ENCODE measurements at places on chromosomes 13 and 19.

GRCh38 chr19:7461841-7462629 lies 26.8 kb downstream of the PEX11G start:
- DNase-seq = no peak

GRCh38 chr13:94548821-94549231 lies 47.1 kb downstream of the TGDS start:
- no peak for DNase-seq

GRCh38 chr13:94020426-94020825 lies 459.1 kb downstream of the DCT start:
- DNase-seq = no peak

- DNase-seq = no peak
These were observed 114.5 kb downstream of the KCNRG start for GRCh38 chr13:50129706-50130122.

GRCh38 chr13:97272526-97272925 lies 50.4 kb downstream of the MBNL2 start:
- no peak for DNase-seq

DNA sequence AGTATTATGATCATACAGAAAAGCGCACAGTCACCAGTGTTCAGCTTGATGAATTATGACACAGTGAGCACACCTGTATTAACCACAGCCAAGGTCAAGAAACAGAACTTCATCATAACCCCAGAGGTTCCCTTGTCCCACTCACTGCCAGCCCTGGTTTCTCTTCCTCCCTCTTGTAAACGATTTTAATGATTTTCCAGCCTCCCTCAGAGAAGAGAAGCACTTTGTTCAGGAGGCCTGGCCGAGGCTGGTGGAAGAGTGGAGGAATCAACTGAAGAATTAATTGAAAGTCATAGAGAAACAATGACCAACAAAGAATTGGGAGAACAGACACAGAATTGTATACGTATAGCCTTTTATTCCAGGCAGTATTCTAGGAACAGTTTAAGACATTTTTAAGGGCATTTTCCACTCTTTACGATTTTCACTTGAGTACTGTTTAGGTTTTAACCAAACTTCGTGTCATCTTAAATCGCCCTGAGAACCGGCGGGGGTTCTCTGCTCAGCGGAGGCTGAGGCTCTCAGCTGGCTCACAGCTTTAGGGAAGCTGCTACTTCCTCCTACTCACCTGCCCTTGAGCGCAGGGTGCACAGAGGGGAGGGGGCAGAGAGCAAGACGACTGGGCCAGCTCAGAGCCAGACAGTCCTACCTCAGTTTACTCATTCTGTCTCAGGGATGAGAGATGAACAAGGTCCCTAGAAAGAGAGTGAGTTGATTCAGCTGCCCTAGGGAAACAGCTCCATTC lies 108.6 kb downstream of the AKAP11 start:
- no peak for DNase-seq

DNA sequence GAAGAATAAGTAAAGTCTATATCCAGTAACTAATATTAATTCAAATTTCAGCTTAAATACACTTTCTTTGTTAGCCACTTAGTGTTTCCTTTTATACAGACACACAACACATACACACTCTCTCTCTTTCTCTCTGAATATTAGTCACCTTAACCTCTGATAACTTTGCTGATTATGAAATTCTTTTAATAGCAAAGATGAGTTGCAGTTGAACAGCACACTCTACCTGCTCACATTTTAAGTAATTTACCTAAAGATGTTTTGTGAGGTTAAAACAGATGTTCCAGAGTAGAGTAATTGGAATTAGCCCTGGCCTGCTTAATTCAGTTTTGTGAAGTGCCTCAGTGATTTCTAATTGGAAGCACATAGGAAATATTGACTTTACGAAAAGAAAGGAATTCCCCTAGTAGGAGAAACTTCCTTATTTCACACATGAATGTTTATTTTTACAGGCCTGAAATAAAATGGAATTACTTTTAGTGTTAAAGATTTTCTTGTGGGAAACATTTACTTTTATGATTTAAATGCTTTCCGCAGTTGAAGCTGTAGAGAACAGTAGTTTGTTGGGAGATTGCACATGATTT lies 184.3 kb downstream of the MYO16 start:
- no peak for DNase-seq

DNA sequence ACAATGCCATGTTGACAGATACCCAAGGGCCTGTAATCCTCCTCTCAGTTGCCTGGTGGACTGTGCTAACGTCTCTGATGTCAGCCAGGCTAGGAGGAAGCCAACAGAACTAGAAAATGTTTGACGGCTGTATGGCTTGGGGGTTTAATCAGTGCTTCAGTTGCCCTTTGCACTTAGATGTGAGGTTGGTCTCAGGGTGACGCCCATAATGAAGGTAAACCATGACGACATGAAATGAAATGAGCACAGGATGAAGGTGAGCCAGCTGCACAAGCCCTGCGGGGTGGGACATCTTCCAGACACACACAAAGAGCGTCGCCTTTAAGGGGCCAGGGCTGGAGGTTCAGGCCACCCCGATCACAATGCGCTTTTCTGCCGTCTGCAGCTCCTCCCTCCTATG lies 127.2 kb downstream of the CRYL1 start:
- DNase-seq = no peak

- no peak for DNase-seq
These were observed 15.6 kb downstream of the EMP3 start for GRCh38 chr19:48340995-48341394.

DNA sequence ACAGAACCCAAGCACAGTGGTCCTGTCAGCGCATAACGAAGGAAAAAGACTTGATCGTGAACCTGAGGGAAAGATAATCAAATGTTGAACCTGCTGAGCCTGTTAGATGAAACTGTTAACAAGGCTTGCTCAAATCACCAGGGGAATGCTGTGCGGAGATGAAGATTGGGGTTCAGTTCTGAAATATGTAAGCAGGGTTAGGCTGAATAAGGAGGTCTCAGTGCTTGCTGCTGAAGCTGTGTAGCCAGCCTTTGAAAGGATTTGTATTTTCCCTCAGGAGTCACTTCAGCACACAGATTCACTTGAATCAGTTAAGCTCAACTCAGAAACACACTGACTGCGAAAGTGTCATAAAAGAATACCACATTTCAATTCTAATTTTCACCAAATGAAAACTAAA lies 793.5 kb downstream of the OLFM4 start:
- no peak for DNase-seq

- no peak for DNase-seq
These were observed 3.8 kb downstream of the ZNF784 start for GRCh38 chr19:55620410-55621204.

DNA sequence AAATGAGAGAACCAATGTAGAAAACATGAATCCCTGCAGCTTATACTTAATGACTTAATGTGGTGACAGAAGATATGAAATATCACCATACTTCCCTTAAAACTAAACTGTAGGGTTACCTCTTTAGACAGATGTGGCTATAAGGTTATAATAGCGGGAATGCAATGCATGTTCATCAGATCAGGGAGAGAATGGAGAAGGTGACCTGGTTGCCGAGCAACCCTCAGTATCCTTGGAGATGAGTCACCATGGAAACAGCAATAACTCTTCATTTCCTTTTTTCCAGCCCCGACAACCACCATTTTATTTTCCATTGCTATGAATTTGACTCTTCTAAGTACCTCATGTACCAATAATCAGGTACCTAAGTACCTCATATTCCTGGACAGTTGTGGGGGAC lies 28.0 kb upstream of the ZNF835 start:
- DNase-seq = no peak

GRCh38 chr19:41537789-41538188 lies 38.2 kb upstream of the CEACAM21 start:
- no peak for DNase-seq

- no peak for DNase-seq
These were observed 7.2 kb downstream of the ERFL start for GRCh38 chr19:41920882-41921576.

- peak; percentile 50 for DNase-seq
These were observed 65.6 kb downstream of the CELF5 start for GRCh38 chr19:3289971-3290569.

GRCh38 chr13:27446986-27447583 lies 3.3 kb downstream of the MTIF3 start:
- no peak for DNase-seq

DNA sequence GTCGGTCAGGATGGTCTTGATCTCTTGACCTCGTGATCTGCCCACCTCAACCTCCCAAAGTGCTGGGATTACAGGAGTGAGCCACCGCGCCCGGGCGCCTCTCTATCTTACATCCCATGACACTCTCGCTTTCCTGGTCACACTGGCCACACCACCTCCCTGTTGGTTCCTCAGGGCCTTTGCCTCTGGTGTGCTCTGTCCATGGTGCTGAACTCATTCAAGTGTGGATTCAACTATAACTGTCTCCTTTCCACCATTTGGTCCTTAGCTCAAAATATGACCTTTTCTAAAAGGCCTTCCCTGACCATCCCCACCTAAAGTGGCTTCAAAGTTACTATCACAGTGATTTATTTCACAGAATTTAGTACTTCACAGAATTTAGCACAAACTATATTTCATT lies 3.7 kb upstream of the SMIM17 start:
- no peak for DNase-seq

GRCh38 chr19:17075864-17076542 lies 426 bp downstream of the MYO9B start:
- DNase-seq = no peak

- DNase-seq = no peak
These were observed 14.6 kb upstream of the KCNN1 start for GRCh38 chr19:17951990-17952976.

DNA sequence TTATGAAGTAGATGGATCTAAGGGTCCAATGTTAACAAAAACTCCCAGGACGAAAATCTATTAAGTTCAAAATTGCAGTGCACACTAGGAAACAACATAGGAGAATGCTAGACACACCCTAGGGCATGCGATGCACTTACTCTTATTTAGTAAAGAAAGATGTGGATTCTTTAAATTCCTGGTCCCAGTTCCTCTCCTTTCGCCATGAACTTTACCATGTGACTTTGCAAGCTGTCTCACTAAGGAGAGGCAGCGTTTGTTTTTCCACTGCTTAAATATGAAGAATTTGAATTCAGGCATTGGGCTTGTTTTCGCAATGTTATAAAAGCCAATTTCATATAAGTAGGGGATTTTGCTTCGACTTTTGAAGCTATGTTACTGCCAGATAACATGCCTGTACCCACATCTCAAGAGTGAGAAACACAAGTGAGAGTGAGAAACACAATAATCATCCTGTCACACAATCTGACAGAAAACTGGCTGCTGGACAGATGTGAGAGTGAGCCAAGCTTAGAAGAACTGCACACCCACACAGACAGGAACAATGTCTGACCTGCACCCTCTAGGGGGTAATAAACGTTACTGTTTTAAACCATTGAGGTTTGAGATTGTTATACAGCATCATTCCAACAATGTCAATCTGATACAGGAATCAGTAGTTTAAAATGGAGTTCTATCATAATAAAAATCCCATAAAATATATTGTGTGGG lies 1308.4 kb downstream of the SLITRK5 start:
- no peak for DNase-seq

DNA sequence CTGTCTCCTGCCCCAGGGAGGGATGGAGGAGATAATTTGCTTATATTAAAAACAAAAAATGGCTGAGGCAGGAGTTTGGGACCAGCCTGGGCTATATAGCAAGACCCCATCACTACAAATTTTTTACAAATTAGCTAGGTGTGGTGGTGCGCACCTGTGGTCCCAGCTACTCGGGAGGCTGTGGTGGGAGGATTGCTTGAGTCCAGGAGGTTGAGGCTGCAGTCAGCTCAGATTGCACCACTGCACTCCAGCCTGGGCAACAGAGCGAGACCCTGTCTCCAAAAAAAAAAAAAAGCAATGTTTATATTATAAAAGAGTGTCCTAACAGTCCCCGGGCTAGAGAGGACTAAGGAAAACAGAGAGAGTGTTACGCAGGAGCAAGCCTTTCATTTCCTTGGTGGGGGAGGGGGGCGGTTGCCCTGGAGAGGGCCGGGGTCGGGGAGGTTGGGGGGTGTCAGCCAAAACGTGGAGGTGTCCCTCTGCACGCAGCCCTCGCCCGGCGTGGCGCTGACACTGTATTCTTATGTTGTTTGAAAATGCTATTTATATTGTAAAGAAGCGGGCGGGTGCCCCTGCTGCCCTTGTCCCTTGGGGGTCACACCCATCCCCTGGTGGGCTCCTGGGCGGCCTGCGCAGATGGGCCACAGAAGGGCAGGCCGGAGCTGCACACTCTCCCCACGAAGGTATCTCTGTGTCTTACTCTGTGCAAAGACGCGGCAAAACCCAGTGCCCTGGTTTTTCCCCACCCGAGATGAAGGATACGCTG lies 184.0 kb downstream of the KDM4B start:
- no peak for DNase-seq

DNA sequence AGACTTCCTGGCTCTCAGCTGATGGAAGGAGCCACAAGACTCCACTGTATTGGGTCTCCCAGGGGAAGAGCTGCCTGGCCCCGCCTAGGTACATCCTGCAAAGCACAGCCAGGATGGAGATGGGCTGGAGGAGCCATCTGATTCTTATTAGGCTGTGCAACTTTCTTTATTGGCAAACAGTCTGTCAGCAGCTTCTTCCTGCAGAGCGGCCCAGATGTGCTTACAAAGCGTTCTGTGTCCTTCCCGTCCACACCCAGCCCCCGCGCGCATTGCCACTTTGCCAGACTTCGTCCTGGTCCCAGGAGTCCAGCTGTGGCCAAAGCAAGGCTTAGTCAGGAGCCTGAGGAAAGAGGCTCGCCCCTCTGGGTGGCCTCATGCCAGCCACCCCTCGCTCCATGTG lies 409.3 kb downstream of the ZNF536 start:
- DNase-seq = no peak

DNA sequence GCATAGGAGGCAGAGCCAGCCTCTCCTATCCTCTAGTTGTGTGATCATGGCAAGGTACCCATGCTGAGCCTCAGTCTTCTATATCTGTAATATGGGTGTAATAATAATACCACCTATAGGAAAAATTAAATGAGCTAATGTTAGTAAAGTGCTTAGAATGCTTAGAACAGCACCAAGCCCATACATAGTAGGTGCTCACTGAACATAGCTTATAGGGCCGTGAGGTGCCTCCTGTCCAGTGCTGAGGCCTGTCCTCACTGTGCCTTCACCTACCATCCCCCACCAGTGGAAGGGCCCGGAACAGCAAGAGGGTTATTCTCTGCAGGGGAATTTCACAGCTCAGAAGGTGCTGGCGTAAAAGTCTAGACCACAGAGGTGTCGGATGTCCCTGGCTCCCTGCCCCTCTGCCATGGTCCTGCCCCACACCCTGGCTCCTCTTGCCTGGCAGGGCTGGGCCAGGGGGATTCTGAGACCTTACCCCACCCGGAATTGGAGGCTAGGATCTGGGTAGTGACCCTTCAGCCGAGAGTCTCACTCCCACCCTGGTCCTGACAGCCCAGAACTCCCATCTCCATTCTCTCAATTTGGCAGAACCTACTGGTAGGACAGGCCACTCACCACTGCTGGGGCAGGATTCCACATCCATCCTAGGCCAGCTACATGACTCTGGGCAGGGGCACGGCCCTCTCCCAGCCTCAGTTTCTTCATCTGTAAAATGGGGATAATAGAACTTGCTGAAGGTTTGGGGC lies 2.2 kb upstream of the SCN1B start:
- no peak for DNase-seq
